H4 (cell line): ENCODE measurements at places on chromosomes 3 and 15. TPM values are rescaled to one million over a fixed set of nuclear protein-coding genes. Genes with fewer than 3 reads are reported as not detected.
A peak's percentile ranks its signal among the peaks of the same experiment; 100 is the strongest.

- peak; percentile 75 for DNase-seq
Measured at GRCh38 chr3:167032267-167032876, 347.7 kb downstream of the ZBBX start.

DNA sequence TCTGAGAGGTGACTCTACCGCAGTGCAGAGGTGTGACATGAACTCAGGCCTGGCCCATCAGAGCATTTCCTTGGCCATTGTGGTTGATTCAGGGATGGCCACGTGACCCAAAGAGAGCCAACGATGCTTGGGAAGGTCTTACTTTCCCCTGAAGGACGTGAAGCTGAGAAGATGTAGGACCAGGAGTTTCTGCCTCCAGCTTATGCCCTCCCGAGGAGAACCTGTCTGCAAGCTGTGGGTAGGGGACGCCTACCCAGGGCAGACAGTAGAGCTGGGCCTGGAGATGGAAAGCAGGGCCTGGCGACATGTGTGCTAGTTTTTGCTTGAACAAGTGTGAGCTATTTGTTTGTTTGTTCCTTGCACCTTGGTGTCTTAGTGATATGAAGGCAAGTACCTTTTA is 89.4 kb downstream of the RPLP1 start:
- DNase-seq = no peak

DNA sequence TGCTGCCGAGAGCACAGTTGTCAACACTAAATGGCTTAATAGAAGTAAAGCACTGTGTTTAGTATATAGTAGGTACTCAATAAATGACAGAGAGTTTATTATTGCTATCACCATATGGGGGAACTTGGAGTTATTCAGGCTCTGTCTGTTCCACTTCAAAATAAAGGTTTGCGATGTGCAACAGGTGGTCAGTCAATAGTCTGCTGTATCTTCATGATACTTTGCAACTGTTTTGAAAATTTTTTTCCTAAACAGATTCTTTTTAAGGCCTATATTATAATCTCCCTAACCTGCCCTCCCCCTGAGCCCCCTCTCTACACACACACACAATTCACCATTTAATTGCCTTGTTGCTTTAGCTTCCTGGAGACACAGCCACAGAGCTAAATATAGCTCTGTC is 164.7 kb upstream of the NR2F2 start:
- no peak for DNase-seq

KCNMB3 gene
- total RNA-seq = 0.02 and 0.62 TPM in 2 replicates

GOLGA6L7 gene
- not detected in 2 replicates for total RNA-seq
